Hematopoietic multipotent progenitor cell treated with erythropoietin and hydrocortisone succinate and interleukin-3 and kit ligand, for 15 days (in vitro differentiated cells): ENCODE measurements at places on chromosomes 2 and 18.
A peak's percentile ranks its signal among the peaks of the same experiment; 100 is the strongest.

GRCh38 chr18:13273800-13274199 is 55.2 kb downstream of the LDLRAD4 start:
- no peak for DNase-seq

GRCh38 chr2:10305715-10306114 is 3.0 kb downstream of the HPCAL1 start:
- no peak for DNase-seq

DNA sequence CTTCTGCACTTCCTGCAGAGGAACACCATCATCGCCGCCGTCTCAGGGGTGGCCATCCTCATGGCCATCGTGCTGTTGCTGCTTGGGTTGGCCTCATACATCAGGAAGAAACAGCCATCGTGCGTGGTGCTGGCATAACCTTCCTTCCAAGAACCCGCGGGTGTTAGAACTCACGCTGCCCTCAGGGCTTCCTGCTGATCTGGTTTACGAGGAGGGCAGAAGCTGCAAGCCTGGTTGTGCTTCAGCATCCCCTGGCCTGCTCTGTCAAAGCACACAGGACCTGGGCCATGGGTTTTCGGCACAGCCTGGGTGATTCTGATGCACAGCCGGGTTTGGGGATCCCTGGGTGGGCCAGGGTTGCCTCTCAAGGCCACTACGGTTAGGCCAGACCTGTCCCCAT is 12.2 kb upstream of the ZAP70 start:
- DNase-seq: no peak

GRCh38 chr2:159045545-159046454 is 77.4 kb downstream of the TANC1 start:
- DNase-seq: no peak

GRCh38 chr2:86239326-86239725 is 40.1 kb downstream of the MRPL35 start:
- DNase-seq: no peak

- no peak for DNase-seq
Measured at GRCh38 chr2:88599527-88599926, 27.7 kb downstream of the EIF2AK3 start.

DNA sequence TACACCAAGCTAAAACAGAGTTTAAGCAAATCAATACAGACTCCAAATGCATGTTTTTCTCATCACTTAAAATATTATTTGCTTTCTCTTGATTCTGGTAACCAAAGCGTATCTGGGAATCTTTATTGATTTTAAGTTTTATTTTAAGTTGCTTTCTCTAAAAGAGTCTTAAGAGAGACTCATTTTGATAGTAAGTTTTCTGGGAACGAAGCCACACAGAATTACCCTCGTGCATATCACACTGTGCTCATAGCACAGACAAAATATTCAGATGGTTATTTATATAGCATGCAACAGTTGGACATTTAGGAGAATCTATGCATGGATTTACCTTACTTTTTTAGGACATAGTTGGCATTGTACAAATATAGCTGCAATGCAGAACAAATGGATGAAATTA is 597.5 kb upstream of the NRXN1 start:
- DNase-seq: no peak

GRCh38 chr2:156340804-156341451 is 8.4 kb upstream of the NR4A2 start:
- DNase-seq: peak; percentile 41

- no peak for DNase-seq
Measured at GRCh38 chr2:1750933-1751766, 6.8 kb upstream of the PXDN start.

GRCh38 chr2:26457695-26458364 is 20.1 kb downstream of the OTOF start:
- no peak for DNase-seq

DNA sequence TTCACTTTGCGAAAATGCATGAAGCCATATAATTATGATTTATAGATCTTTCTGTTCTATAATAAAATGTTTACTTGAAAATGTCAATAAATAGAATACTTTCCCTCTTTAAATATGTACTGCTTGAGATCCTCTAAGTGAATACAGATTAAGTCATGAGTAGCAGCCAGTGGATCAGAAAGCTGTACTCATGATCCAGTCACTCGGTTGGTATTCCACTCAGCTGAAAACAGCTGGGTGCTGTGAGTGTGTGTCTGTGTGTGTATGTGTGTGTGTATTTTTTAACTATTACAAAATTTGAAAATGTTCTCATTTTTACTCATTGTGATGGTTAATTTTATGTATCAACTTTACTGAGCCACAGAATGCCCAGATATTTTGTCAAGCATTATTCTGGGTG is 141.6 kb upstream of the CYP26B1 start:
- no peak for DNase-seq

GRCh38 chr2:225013425-225014365 is 28.6 kb downstream of the DOCK10 start:
- no peak for DNase-seq
